Left renal pelvis (tissue), 4 donors: ENCODE measurements at places on chromosomes 3 and 15.

- DNase-seq: no peak
Observed at GRCh38 chr3:144109944-144110343, 138.3 kb downstream of the DIPK2A start.

- peak; percentile 73 for DNase-seq
Observed at GRCh38 chr3:112640930-112641801, at the start of gene CCDC80. Gene CCDC80, minus strand, starts transcription at chr3:112641143. Its CDS starts 1,238 bp downstream, at chr3:112639905.

DNA sequence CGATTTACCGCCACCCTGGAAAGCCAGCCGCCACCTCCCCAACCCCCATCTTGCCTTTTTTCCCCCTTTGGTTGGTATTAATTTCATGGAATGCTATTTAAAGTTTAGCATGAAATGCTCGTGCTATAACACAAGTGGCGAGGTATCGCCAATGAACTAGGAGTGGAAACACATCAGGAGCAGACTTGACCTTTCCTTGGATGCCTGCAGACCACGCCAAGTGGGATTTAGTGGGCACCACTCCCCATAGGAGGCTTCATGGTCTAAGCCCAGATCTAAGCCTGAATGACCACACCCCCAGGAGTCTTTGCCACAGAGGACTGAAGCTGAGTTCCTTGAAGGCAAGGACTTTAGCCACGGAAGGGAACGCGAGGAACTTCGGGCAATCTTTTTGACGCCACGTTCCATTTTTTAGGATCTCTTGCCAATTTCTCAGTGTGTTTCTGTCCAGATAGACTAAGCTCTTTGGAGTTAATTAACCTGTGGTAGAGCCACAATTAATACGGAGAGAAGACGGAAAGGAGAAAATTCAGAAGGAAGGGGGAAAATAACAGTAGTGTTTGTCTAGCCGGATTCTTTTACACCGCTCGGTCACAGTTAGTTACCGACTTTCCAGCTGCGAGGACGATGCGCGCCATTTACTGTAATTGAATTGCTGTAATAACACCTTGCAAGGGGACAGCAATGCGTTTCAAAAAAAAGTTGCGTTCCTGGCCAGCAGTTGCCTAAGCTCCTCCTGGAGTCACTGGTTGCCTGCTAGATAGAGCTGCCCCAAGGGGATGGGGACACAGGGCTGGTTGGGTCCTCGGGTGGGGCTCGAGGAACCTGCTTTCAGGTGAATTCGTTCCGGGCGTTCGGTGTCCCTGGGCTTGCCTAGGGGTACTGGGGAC, 37.1 kb downstream of the NR2F2 start:
- no peak for DNase-seq

- no peak for DNase-seq
Observed at GRCh38 chr15:58558777-58559176, 127.0 kb downstream of the LIPC start.

- no peak for DNase-seq
Observed at GRCh38 chr3:65343736-65344135, 655.9 kb upstream of the ADAMTS9 start.

DNA sequence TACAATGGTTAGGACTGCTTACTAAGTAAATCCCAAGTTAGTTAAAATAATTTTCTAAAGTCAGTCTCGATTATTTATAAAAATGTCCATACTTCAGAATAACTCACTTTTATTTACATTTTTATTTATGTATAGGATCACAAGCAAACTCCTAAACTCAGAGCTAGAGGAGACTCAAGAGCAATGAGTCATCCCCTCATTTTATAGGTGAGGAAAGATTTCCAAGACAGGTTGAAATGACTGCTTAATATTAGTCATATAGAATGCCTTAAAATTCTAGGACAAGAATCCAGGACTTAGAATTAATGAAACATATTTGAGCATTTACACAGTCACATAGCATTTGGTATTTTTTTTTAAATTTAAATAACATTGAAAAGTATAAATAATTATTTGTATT, 983.8 kb downstream of the SI start:
- DNase-seq: no peak

GRCh38 chr15:34722439-34722836, 32.4 kb downstream of the GJD2 start:
- no peak for DNase-seq
